Activated CD4-positive, alpha-beta T cell treated with anti-CD3 and anti-CD28 coated beads, Interleukin-2, amount 10 ng/mL, durations not matched to agents 24 days and 14 days (primary cell): ENCODE measurements at places on chromosomes 4 and X. TPM values are rescaled to one million over a fixed set of nuclear protein-coding genes. Genes with fewer than 3 reads are reported as not detected.

GRCh38 chr4:132180020-132180427 is 969.1 kb upstream of the PCDH10 start:
- no peaks in the 10 kb centered on the region for H3K36me3 ChIP-seq
- H3K4me3 ChIP-seq = no peak overlapping the region
- no peak overlapping the region for H3K27ac ChIP-seq
- no peaks in the 10 kb centered on the region for H3K27me3 ChIP-seq
- DNase-seq = no peak

GRCh38 chrX:155767876-155768769 is 113.0 kb upstream of the VAMP7 start:
- peaks cover 6% of the 10 kb centered on the region for H3K4me1 ChIP-seq
- H3K36me3 ChIP-seq = no peaks in the 10 kb centered on the region
- DNase-seq = no peak
- peak overlapping the region; percentile 80 for H3K4me3 ChIP-seq

- H3K27me3 ChIP-seq = no peaks in the 10 kb centered on the region
- no peak for DNase-seq
- no peaks in the 10 kb centered on the region for H3K36me3 ChIP-seq
- H3K4me1 ChIP-seq = no peaks in the 10 kb centered on the region
- no peak overlapping the region for H3K4me3 ChIP-seq
Observed at GRCh38 chr4:174919886-174920423, 1.8 kb downstream of the ADAM29 start.

GRCh38 chrX:44428989-44429627 is 85.6 kb upstream of the EFHC2 start:
- no peak for DNase-seq
- H3K4me1 ChIP-seq = no peaks in the 10 kb centered on the region
- H3K27ac ChIP-seq = no peak overlapping the region
- no peaks in the 10 kb centered on the region for H3K36me3 ChIP-seq
- no peak overlapping the region for H3K4me3 ChIP-seq

GRCh38 chr4:94924566-94924965 is 166.8 kb downstream of the BMPR1B start:
- H3K4me1 ChIP-seq = no peaks in the 10 kb centered on the region
- H3K27ac ChIP-seq = no peak overlapping the region
- peaks cover 6% of the 10 kb centered on the region for H3K27me3 ChIP-seq

GRCh38 chrX:105502336-105502735 is 281.8 kb upstream of the TEX13A start:
- no peak for DNase-seq
- no peaks in the 10 kb centered on the region for H3K27me3 ChIP-seq
- H3K4me1 ChIP-seq = no peaks in the 10 kb centered on the region
- no peaks in the 10 kb centered on the region for H3K36me3 ChIP-seq

GRCh38 chr4:85114526-85114925 is 148.0 kb upstream of the WDFY3 start:
- no peak for DNase-seq
- no peak overlapping the region for H3K4me3 ChIP-seq
- no peaks in the 10 kb centered on the region for H3K4me1 ChIP-seq
- no peaks in the 10 kb centered on the region for H3K27me3 ChIP-seq
- H3K27ac ChIP-seq = no peak overlapping the region

- no peaks in the 10 kb centered on the region for H3K27me3 ChIP-seq
- H3K36me3 ChIP-seq = no peaks in the 10 kb centered on the region
- H3K4me1 ChIP-seq = no peaks in the 10 kb centered on the region
- H3K27ac ChIP-seq = no peak overlapping the region
- no peak for DNase-seq
Observed at GRCh38 chrX:32745323-32745722, 466.0 kb downstream of the DMD start.

DNA sequence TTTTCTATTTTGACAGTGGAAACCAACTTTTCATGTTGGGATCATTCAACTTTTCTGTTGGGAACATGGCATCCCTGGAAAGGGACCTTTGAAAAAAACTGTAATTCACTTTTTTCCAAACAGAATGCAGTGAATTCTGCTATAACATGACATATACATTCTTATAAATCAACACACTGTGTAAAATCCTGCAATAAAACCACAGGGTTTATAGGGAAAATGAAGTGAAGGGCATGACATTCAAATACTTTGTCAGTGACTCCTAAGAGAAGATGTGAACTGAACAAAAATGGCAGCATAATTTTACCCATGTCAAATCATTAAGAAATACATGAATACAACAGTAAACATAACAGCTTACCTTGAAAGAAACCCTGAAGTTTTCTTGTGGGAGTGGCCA is 264.5 kb upstream of the ANKRD50 start:
- DNase-seq = no peak
- no peaks in the 10 kb centered on the region for H3K4me1 ChIP-seq
- H3K36me3 ChIP-seq = no peaks in the 10 kb centered on the region
- no peaks in the 10 kb centered on the region for H3K27me3 ChIP-seq
- no peak overlapping the region for H3K27ac ChIP-seq
- no peak overlapping the region for H3K4me3 ChIP-seq

DNA sequence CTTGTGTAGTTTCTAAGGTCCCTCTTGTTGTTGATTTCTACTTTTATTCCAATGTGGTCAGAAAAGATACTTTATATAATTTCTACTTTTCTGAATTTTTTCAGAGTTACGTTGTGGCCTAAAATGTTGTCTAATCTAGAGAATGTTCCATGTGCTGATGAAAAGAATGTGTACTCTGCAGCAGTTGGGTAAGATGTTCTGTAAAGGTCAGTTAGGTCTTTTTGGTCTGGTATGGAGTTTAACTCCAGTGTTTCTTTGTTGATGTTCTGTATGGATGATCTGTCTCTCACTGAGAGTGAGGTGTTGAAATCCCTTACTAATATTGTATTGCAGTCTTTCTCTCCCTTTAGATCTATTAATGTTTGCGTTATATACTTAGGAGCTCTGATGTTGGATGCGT is 37.0 kb upstream of the GPRIN3 start:
- no peaks in the 10 kb centered on the region for H3K27me3 ChIP-seq
- H3K27ac ChIP-seq = no peak overlapping the region
- H3K4me3 ChIP-seq = no peak overlapping the region
- no peaks in the 10 kb centered on the region for H3K4me1 ChIP-seq
- DNase-seq = no peak
- peaks cover 5% of the 10 kb centered on the region for H3K36me3 ChIP-seq

GRCh38 chrX:9577555-9577954 is 112.7 kb downstream of the TBL1X start:
- H3K27ac ChIP-seq = no peak overlapping the region
- no peak for DNase-seq
- H3K4me1 ChIP-seq = peaks cover 3% of the 10 kb centered on the region
- H3K27me3 ChIP-seq = no peaks in the 10 kb centered on the region

GRCh38 chrX:152451731-152451980 is 541 bp upstream of the GABRA3 start:
- H3K36me3 ChIP-seq = no peaks in the 10 kb centered on the region
- DNase-seq = no peak
- no peaks in the 10 kb centered on the region for H3K4me1 ChIP-seq
- H3K4me3 ChIP-seq = no peak overlapping the region
- H3K27ac ChIP-seq = no peak overlapping the region

- peak overlapping the region; percentile 87 for H3K4me3 ChIP-seq
- peak overlapping the region; percentile 89 for H3K27ac ChIP-seq
- H3K36me3 ChIP-seq = peaks cover 9% of the 10 kb centered on the region
- no peaks in the 10 kb centered on the region for H3K27me3 ChIP-seq
- H3K4me1 ChIP-seq = peaks cover 33% of the 10 kb centered on the region
- DNase-seq = peak; percentile 86
Observed at GRCh38 chr4:55947912-55948725, 626 bp upstream of the CEP135 start.

GRCh38 chrX:38891641-38892413 is 90.6 kb downstream of the MID1IP1 start:
- peak; percentile 60 for DNase-seq
- H3K27me3 ChIP-seq = no peaks in the 10 kb centered on the region
- H3K36me3 ChIP-seq = no peaks in the 10 kb centered on the region
- no peak overlapping the region for H3K4me3 ChIP-seq

- DNase-seq = no peak
- H3K4me1 ChIP-seq = no peaks in the 10 kb centered on the region
- H3K36me3 ChIP-seq = no peaks in the 10 kb centered on the region
- H3K4me3 ChIP-seq = no peak overlapping the region
- peaks cover 10% of the 10 kb centered on the region for H3K27me3 ChIP-seq
- H3K27ac ChIP-seq = no peak overlapping the region
Observed at GRCh38 chr4:53596901-53597300, 5.6 kb upstream of the LNX1 start.

GRCh38 chrX:110218591-110218990 is 99.3 kb downstream of the AMMECR1 start:
- no peak overlapping the region for H3K27ac ChIP-seq
- no peaks in the 10 kb centered on the region for H3K27me3 ChIP-seq
- H3K4me3 ChIP-seq = no peak overlapping the region
- DNase-seq = no peak

DNA sequence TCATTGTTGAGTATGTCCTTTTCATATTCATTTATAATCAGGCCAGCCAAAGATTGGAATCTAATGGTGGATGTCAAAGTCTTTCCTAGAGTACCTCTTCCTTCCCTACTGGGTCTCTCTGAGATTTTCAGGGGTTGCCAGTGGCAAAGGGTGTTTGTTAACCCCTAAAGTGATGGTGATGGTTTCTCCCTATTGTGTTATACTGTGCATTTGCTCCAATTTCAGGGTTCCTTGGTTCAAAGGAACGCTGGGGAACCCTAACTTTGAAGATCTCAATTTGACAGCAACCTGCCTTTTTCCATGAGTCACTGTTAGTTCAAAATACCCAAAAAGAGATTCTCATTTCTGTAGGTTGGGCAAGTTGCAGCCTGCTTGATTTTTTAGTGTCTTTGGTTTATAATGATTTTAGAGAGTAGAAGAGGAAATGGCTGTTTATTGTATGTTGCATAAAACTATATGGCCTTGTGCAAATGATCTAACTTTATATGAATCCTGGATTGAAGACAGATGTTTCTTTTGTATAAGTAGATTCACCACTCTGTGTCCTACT is 23.0 kb downstream of the GAB1 start:
- H3K27ac ChIP-seq = peak overlapping the region; percentile 91
- peak overlapping the region; percentile 67 for H3K4me3 ChIP-seq
- no peak for DNase-seq
- H3K4me1 ChIP-seq = peaks cover 20% of the 10 kb centered on the region
- H3K27me3 ChIP-seq = peaks cover 8% of the 10 kb centered on the region
- no peaks in the 10 kb centered on the region for H3K36me3 ChIP-seq

DNA sequence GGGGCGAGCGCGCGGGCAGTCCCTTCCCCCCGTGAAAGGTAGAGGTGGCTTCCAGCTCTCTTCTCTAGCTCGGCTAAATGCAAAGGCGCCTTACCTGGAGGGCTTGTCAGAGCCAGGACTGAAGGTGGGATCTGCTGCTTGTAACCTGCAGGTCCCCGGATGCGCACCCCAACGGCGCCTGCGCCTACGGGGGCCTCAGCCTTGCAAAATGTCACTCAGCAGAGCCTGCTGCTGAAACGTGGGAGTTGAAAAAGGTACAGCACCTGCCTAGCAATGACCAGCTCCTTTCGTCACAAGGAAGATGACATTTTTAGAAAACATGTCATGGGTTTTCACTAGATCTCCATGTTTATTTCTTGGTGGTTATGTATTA is 583 bp downstream of the ABHD18 start:
- H3K4me1 ChIP-seq = peaks cover 31% of the 10 kb centered on the region
- H3K27me3 ChIP-seq = peaks cover 2% of the 10 kb centered on the region
- peak; percentile 91 for DNase-seq
- peak overlapping the region; percentile 97 for H3K4me3 ChIP-seq
- peak overlapping the region; percentile 97 for H3K27ac ChIP-seq
- H3K36me3 ChIP-seq = peaks cover 18% of the 10 kb centered on the region

GRCh38 chr4:155604718-155605626 is 61.7 kb upstream of the GUCY1A1 start:
- H3K4me1 ChIP-seq = peaks cover 2% of the 10 kb centered on the region
- DNase-seq = no peak
- peaks cover 4% of the 10 kb centered on the region for H3K27me3 ChIP-seq
- no peak overlapping the region for H3K4me3 ChIP-seq
- H3K36me3 ChIP-seq = no peaks in the 10 kb centered on the region

DNA sequence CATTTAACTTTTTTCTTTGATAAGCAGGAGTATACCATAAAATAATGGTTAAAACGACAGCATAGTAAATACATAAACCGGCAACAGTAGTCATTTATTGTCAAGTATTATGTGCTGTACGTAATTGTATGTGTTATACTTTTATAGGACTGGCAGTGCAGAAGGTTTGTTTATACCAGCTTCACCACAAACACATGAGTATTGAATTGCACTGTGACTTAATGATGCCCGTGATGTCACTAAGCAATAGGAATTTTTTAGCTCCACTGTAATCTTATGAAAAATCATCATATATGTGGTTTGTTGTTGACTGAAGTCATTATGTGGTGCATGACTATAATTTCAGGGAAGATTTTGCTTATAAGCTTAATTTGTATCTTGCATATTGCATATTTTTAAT is 424.6 kb downstream of the PABPC4L start:
- no peak overlapping the region for H3K4me3 ChIP-seq
- H3K4me1 ChIP-seq = no peaks in the 10 kb centered on the region
- H3K27me3 ChIP-seq = no peaks in the 10 kb centered on the region
- no peak for DNase-seq
- H3K27ac ChIP-seq = no peak overlapping the region

- no peak overlapping the region for H3K4me3 ChIP-seq
- DNase-seq = no peak
- no peak overlapping the region for H3K27ac ChIP-seq
- H3K4me1 ChIP-seq = peaks cover 6% of the 10 kb centered on the region
- H3K36me3 ChIP-seq = no peaks in the 10 kb centered on the region
- H3K27me3 ChIP-seq = no peaks in the 10 kb centered on the region
Observed at GRCh38 chrX:110142096-110142495, 139.2 kb downstream of the TMEM164 start.

DNA sequence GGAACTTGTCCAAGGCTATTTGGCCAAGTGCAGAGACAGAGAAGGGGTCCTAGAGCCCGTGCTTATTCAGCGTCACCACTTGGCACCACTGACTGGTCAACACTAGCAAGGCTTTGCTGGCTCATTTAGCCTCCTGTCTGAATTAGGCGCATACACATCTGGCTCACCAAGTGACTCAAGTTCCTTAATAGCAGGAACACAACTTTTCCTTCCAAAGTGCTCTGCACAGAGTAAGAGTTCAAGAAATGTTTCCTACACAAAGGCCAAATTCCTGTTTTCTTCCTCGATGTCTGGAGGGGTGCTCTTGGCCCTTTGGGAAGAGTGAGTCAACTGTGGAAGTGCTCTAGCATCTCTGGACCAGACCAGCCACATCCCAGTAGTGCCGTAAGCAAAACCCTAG is 26.8 kb upstream of the CENPU start:
- no peak overlapping the region for H3K4me3 ChIP-seq
- peak overlapping the region; percentile 29 for H3K27ac ChIP-seq
- no peak for DNase-seq

The FGD1 gene
- total RNA-seq = 0.09 and 0.14 TPM in 2 replicates

The LIMCH1 gene
- not detected in 2 replicates for total RNA-seq

The ZCCHC18 gene
- 0.35 and 0.69 TPM in 2 replicates for total RNA-seq

The HS3ST1 gene
- total RNA-seq = 0.23 and 0.66 TPM in 2 replicates

The WDR44 gene
- 10.3 and 11.0 TPM in 2 replicates for total RNA-seq

The TMEM255A gene
- total RNA-seq = not detected in 2 replicates

The BEX1 gene
- not detected in 2 replicates for total RNA-seq

The MAGEA12 gene
- total RNA-seq = not detected in 2 replicates

The C1GALT1C1 gene
- total RNA-seq = 21.1 and 21.7 TPM in 2 replicates

The CXorf49 gene
- total RNA-seq = not detected in 2 replicates

The HSFX2 gene
- total RNA-seq = 0.28 TPM in 1 of 2 replicates, not detected in the other
